Mesothelial cell of epicardium (in vitro differentiated cells): ENCODE measurements at places on chromosomes 5 and 9. TPM values are rescaled to one million over a fixed set of nuclear protein-coding genes. Genes with fewer than 3 reads are reported as not detected.

DNA sequence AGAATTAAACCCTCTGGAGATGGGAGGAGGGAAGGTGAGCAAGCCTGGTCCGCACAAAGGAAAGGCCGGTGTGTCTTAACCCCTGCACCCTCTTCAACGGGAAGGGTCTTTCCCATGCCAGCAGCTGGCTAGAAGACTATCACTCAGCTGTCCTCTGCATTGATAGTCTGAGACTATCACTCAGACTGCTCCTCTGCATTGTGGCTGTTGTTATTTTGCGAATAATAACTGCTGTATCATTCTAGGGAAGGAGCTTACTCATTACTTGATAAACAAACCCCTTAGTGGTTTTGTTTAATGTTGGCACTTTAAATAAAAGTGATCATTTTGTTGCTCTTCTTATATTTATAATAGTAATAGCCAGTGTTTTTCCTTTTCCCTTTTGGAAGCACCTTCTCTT, 8.1 kb downstream of the TRIP13 start:
- no peak overlapping the region for H3K27ac ChIP-seq
- no peaks in the 10 kb centered on the region for H3K27me3 ChIP-seq
- H3K36me3 ChIP-seq: peaks cover 3% of the 10 kb centered on the region

GRCh38 chr9:88476491-88477271, 58.3 kb upstream of the NXNL2 start:
- DNase-seq: no peak
- H3K27me3 ChIP-seq: no peaks in the 10 kb centered on the region
- peak overlapping the region; percentile 37 for H3K27ac ChIP-seq
- peaks cover 18% of the 10 kb centered on the region for H3K36me3 ChIP-seq

- no peaks in the 10 kb centered on the region for H3K36me3 ChIP-seq
- peaks cover 10% of the 10 kb centered on the region for H3K4me1 ChIP-seq
- DNase-seq: no peak
- H3K4me3 ChIP-seq: no peak overlapping the region
Measured at GRCh38 chr9:78368236-78368635, 71.3 kb downstream of the PSAT1 start.

The IDNK gene
- total RNA-seq: 3.3 to 5.0 TPM (median 4.0 TPM) in 3 replicates

The GFI1B gene
- not detected in 3 replicates for total RNA-seq

The S100Z gene
- 0.32 to 0.80 TPM (median 0.62 TPM) in 3 replicates for total RNA-seq

The UBE2B gene
- 66.3 to 71.9 TPM (median 69.1 TPM) in 3 replicates for total RNA-seq

GRCh38 chr5:69250593-69250992, 15.9 kb downstream of the CDK7 start:
- no peaks in the 10 kb centered on the region for H3K4me1 ChIP-seq
- H3K36me3 ChIP-seq: peaks cover 35% of the 10 kb centered on the region
- no peak overlapping the region for H3K27ac ChIP-seq
- no peaks in the 10 kb centered on the region for H3K27me3 ChIP-seq
- H3K4me3 ChIP-seq: no peak overlapping the region

DNA sequence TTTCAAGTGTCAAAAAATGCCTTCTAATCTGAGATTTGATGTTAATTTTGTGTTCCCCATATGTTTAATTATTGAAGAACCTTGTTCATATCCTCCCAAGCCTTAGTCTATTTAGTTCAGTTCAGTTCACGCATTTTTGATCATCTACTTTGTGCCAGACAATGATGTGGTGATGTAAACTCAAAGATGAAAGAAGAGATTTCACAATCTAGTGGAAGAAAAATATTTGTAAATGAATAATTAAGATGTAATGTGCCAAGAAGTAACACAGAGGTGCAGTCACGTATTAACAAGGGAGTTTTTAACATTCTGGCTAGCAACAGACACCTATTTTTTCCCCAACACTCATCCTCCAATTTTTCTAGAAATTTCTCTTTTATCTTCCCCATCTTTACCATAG, 22.1 kb upstream of the KIF2A start:
- H3K27me3 ChIP-seq: peaks cover 3% of the 10 kb centered on the region
- H3K4me1 ChIP-seq: peaks cover 7% of the 10 kb centered on the region

- no peak for DNase-seq
- H3K27ac ChIP-seq: peak overlapping the region; percentile 72
- H3K4me1 ChIP-seq: peaks cover 29% of the 10 kb centered on the region
Measured at GRCh38 chr9:14051419-14051818, 262.5 kb downstream of the NFIB start.

The SAXO1 gene
- total RNA-seq: 0.13 to 0.43 TPM (median 0.38 TPM) in 3 replicates

The JMY gene
- 15.7 to 16.7 TPM (median 16.1 TPM) in 3 replicates for total RNA-seq

DNA sequence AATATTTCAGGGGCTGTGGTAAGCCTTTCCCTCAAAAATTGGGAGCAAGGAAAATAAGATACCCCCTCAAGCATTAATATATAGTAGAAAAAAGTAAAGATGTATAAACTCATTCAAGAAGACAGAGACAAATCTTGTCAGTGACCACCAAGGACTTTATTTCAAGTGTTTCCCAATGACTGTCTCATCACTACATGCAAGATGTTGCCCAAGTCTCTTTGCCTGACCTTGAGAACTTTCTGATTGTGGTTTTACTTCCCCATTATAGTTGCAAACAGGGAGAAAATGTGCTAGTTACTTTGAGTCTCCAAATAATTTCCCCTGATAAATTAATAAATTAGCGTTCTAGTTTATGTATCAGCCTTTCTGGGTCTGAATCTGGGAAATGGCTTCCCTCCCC, 4.0 kb upstream of the SLC46A2 start:
- H3K27ac ChIP-seq: no peak overlapping the region
- H3K4me3 ChIP-seq: no peak overlapping the region
- H3K4me1 ChIP-seq: peaks cover 10% of the 10 kb centered on the region
- no peaks in the 10 kb centered on the region for H3K36me3 ChIP-seq
- peaks cover 54% of the 10 kb centered on the region for H3K27me3 ChIP-seq

The MAMDC4 gene
- 20.1 to 22.6 TPM (median 20.3 TPM) in 3 replicates for total RNA-seq

DNA sequence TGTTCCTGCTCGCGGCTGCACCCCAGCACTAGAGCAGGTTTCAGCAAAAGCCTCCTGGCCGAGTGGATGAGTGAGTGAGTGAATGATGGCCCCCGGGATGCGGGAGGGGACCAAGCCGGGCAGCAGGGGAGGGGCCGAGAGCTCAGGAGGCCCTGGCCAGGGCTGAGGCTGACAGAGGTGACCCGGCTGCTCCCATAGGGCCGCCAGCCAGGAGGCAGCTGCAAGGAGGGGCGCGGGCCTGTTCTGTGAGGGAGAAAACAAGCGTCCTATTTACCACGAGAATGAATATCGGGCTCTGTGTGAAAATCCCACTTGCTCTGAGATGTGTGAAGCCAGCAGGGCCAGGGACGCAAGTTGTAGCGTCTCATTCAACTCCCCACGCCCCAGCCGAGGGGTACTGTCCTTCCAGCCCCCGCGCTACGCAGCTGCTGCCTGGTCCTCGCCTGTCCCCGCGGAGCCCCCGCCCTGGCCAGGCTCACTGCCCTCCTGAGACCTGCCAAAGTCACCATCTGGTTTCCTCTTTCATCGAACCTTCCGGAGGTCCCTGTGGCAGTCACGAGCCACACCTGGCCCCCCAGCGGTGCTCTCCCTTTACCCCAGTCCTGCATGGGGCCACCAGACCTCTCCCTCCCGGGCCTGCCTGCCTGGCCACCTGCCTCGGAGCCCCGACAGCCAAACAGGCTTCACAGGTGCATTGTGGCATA, 38.8 kb downstream of the RASGEF1C start:
- no peak overlapping the region for H3K4me3 ChIP-seq
- H3K27ac ChIP-seq: peak overlapping the region; percentile 69
- DNase-seq: no peak

The PHF24 gene
- 0.62 to 0.99 TPM (median 0.83 TPM) in 3 replicates for total RNA-seq

The GRIN1 gene
- total RNA-seq: 0.58 to 0.99 TPM (median 0.64 TPM) in 3 replicates

The MAMDC2 gene
- 0.49 to 0.58 TPM (median 0.52 TPM) in 3 replicates for total RNA-seq

The LPAR1 gene
- 34.3 to 40.3 TPM (median 39.6 TPM) in 3 replicates for total RNA-seq

- H3K27ac ChIP-seq: peak overlapping the region; percentile 90
- H3K27me3 ChIP-seq: no peaks in the 10 kb centered on the region
- peaks cover 42% of the 10 kb centered on the region for H3K36me3 ChIP-seq
- H3K4me1 ChIP-seq: peaks cover 30% of the 10 kb centered on the region
- no peak for DNase-seq
Measured at GRCh38 chr9:127664678-127665507, 41.9 kb upstream of the CFAP157 start.

DNA sequence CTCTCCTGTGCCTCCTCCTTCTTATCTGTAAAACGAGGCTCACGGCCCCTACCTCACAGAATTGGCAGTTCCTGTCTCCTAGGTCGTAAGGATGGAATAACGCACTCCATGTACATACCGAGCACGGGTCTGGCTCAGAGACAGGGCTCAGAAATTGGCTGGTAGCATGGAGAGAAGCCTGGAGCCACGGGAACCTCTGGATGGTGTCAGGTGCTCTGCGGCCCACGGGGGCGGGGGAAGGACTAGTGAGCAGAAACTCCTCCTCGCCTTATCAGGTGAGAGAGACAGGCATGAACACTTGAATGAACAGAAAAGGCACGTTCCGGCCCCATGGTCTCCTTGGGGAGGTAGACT, 15.4 kb upstream of the C5orf47 start:
- no peaks in the 10 kb centered on the region for H3K36me3 ChIP-seq
- peak overlapping the region; percentile 77 for H3K4me3 ChIP-seq
- DNase-seq: no peak
- H3K4me1 ChIP-seq: peaks cover 27% of the 10 kb centered on the region

The PDZD2 gene
- 21.5 to 23.1 TPM (median 22.1 TPM) in 3 replicates for total RNA-seq

DNA sequence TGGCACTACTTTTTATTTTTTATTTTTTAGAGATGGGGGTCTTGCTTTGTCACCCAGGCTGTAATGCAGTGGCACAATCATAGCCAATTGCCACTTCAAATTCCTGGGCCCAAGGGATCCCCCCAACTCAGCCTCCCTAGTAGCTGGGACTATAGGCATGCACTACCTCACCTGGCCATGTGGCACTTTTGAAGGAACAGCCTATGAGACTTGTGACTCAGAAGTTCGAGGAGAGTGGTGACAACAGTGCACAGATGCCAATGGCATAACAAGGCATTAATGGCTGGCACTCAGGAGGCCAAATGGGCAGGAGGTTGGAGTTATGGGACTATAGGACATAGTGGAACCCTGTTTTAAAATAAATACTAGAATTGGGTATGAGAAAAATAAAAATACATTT, 33.7 kb downstream of the ANKRD31 start:
- H3K4me3 ChIP-seq: no peak overlapping the region
- H3K36me3 ChIP-seq: no peaks in the 10 kb centered on the region
- no peaks in the 10 kb centered on the region for H3K27me3 ChIP-seq
- no peak overlapping the region for H3K27ac ChIP-seq

The WWC1 gene
- 29.9 to 35.1 TPM (median 32.8 TPM) in 3 replicates for total RNA-seq

The SLC1A1 gene
- total RNA-seq: 3.5 to 4.8 TPM (median 3.9 TPM) in 3 replicates

GRCh38 chr9:21995006-21995665, 545 bp downstream of the CDKN2B-AS1 start:
- peaks cover 25% of the 10 kb centered on the region for H3K4me1 ChIP-seq
- peak overlapping the region; percentile 94 for H3K4me3 ChIP-seq
- peak overlapping the region; percentile 98 for H3K27ac ChIP-seq
- H3K27me3 ChIP-seq: peaks cover 17% of the 10 kb centered on the region
- DNase-seq: peak; percentile 48

GRCh38 chr5:124859556-124860290, 113.3 kb upstream of the ZNF608 start:
- no peaks in the 10 kb centered on the region for H3K36me3 ChIP-seq
- no peak overlapping the region for H3K27ac ChIP-seq
- no peak for DNase-seq
- H3K27me3 ChIP-seq: no peaks in the 10 kb centered on the region

- DNase-seq: no peak
- no peak overlapping the region for H3K27ac ChIP-seq
- no peak overlapping the region for H3K4me3 ChIP-seq
Measured at GRCh38 chr5:1015507-1015906, 6.9 kb downstream of the NKD2 start.

The FTMT gene
- not detected in 3 replicates for total RNA-seq
